Left ventricle myocardium inferior (tissue), 1 donor: ENCODE measurements at places on chromosomes 2 and 18. TPM values are rescaled to one million over a fixed set of nuclear protein-coding genes. Genes with fewer than 3 reads are reported as not detected.

FAM168B gene
- 90.5 TPM for total RNA-seq

ZNF512 gene
- 16.1 TPM for total RNA-seq

RNF152 gene
- total RNA-seq, result 10.4 TPM

IL1RL1 gene
- 1.1 TPM for total RNA-seq

CDH19 gene
- 13.0 TPM for total RNA-seq

- H3K36me3 ChIP-seq, result no peaks in the 10 kb centered on the region
- no peak for DNase-seq
- no peak overlapping the region for H3K27ac ChIP-seq
- H3K27me3 ChIP-seq, result no peaks in the 10 kb centered on the region
- peaks cover 54% of the 10 kb centered on the region for H3K4me1 ChIP-seq
- no peak overlapping the region for H3K4me3 ChIP-seq
These were observed 39.6 kb downstream of the MFSD6 start for GRCh38 chr2:190447766-190448165.

GRCh38 chr2:217154923-217155322 is 295.1 kb upstream of the TNP1 start:
- H3K4me1 ChIP-seq, result no peaks in the 10 kb centered on the region
- H3K27me3 ChIP-seq, result no peaks in the 10 kb centered on the region
- H3K27ac ChIP-seq, result no peak overlapping the region
- no peak for DNase-seq
- H3K36me3 ChIP-seq, result no peaks in the 10 kb centered on the region

DNA sequence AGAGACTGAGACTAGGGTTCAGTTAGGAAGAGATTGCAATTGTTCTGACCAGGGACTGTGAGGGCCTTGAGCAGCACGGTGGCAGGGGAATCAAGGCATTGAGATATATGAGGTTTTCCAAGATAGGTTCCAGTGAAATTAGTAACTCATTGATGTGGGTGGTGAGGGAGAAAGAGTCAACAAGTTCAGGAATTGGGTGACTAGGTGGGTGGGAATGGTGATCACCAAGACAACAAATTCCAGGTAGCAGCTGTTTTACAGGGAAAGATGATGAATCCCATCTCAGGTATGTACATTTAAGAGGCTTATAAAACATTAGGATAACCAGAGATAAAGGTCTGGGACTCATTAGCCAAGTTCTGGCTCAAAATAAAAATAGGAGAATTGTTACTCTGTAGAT is 251.5 kb upstream of the MGAT5 start:
- H3K27ac ChIP-seq, result no peak overlapping the region
- H3K27me3 ChIP-seq, result no peaks in the 10 kb centered on the region
- H3K4me1 ChIP-seq, result no peaks in the 10 kb centered on the region
- no peak for DNase-seq
- no peak overlapping the region for H3K4me3 ChIP-seq
- H3K36me3 ChIP-seq, result no peaks in the 10 kb centered on the region

DNA sequence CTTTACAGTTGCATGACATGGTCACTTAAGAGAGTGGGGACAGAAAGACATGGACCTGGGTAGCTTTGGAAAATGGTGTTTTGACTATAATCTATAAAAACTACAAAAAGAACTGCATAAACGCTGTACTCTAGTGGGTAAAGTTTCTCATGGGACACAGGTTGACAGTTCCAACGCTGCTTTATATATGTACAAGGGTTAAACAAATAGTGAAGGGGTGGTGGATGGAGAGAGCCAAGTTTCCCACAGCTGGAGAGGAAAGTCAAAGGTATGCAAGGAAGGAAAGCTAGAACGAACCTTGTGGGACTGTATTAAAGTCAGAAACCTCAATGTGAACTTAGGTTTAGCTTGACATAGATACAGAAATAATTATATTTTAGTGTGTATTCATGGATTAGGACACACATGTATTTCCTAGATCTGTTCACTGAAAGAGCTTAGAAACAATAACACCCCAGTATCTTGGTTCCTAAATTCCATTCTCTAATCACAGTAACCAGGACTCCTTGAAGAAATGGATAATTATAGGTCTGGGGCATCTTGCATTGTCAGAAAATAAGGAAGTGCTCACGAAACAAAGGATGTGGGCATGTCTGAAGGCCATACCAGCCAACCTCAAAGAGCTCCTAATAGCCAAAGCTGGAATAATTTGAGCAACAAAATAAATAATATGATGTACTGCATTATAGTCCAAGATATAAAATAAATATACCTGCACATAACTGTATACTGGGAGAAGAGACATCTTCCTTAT is 28.8 kb downstream of the TANC1 start:
- H3K36me3 ChIP-seq, result peaks cover 6% of the 10 kb centered on the region
- no peak overlapping the region for H3K27ac ChIP-seq
- H3K4me1 ChIP-seq, result peaks cover 96% of the 10 kb centered on the region

DNA sequence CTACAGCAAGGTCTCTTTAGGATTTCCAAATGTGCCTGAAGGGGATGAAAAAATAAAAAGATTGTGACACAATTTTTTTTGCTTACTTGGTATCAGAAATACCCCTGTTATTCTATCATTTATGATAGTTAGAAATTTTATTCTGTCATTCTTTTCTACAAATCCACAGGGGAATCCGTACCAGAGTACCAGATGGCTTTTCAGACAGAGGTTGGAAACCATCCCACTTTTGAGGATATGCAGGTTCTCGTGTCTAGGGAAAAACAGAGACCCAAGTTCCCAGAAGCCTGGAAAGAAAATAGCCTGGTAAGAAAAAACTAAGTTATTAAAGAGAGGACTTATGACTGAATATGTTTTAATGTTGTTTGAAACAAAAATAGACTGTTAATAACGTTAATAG is 92.6 kb upstream of the FAM117B start:
- peaks cover 2% of the 10 kb centered on the region for H3K36me3 ChIP-seq
- H3K4me1 ChIP-seq, result peaks cover 38% of the 10 kb centered on the region
- DNase-seq, result no peak
- no peaks in the 10 kb centered on the region for H3K27me3 ChIP-seq
- H3K4me3 ChIP-seq, result no peak overlapping the region
- peak overlapping the region; percentile 50 for H3K27ac ChIP-seq

- no peaks in the 10 kb centered on the region for H3K36me3 ChIP-seq
- peaks cover 56% of the 10 kb centered on the region for H3K4me1 ChIP-seq
These were observed 248.3 kb downstream of the PLCL1 start for GRCh38 chr2:198052741-198053140.

DNA sequence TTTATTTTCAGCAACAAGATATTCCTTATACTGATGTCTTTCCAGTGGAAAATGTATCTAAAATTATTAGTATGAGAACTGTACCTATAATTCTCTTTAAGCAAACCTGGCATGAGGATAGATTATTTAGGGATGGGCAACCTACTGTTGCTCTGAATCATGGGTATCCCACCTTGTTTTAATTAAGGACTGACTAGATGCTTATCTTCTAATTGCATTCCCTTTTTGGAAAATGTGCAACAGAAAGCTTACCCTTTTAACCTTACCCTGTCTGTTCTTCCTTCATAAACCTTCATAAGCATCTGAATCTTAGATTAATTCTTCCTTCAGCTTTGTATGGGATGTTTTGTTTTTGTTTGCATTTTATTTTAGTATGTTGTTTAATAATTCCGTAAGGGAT is 110.3 kb downstream of the TAF4B start:
- H3K27ac ChIP-seq, result no peak overlapping the region
- H3K36me3 ChIP-seq, result no peaks in the 10 kb centered on the region
- no peaks in the 10 kb centered on the region for H3K27me3 ChIP-seq
- DNase-seq, result no peak

GRCh38 chr2:70964133-70964532 is 14.3 kb upstream of the ANKRD53 start:
- no peak for DNase-seq
- H3K27ac ChIP-seq, result no peak overlapping the region
- no peak overlapping the region for H3K4me3 ChIP-seq
- peaks cover 9% of the 10 kb centered on the region for H3K4me1 ChIP-seq
- peaks cover 88% of the 10 kb centered on the region for H3K27me3 ChIP-seq

DNA sequence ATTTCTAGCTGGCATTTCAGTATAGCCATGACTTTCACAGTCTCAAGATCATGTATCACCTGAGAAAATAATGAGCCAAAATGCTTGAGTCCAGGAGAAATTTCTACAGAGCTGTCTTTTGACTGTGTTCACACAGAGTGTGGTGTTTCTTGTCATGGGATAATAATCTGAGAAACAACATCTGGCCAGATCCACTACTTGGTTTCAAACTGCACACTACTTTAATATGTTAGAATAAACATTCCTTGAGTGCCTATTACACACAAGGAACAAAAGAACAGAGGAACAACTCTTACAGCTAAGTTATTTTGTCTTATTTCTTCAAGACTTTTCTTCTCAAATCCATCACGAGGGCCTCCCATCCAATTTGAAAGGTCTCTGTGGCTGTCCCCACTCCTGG is 108.3 kb downstream of the SS18 start:
- no peak overlapping the region for H3K27ac ChIP-seq
- no peak overlapping the region for H3K4me3 ChIP-seq
- H3K4me1 ChIP-seq, result no peaks in the 10 kb centered on the region
- no peaks in the 10 kb centered on the region for H3K27me3 ChIP-seq
- no peaks in the 10 kb centered on the region for H3K36me3 ChIP-seq

DNA sequence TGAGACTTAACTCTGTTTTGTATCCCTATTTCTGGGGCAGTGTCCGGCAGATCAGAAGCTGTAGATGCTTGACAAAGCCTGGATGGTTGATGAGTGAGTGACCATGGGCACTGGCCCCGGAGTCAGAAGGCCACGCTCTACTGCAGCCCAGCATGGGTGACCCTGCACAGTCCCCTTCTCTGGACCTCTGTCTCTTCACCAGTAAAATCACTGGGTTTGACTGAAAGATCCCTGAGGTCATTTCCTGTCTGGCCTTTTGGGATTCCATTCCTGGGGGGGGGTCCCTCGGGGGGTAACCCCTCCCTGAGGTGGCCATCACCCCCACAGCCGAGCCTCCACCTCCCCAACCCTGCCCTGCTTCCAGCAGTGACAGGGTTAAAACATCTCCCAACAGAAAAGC is 31.7 kb downstream of the MRPL35 start:
- H3K27me3 ChIP-seq, result no peaks in the 10 kb centered on the region
- no peaks in the 10 kb centered on the region for H3K36me3 ChIP-seq
- H3K4me1 ChIP-seq, result peaks cover 27% of the 10 kb centered on the region
- no peak for DNase-seq

DNA sequence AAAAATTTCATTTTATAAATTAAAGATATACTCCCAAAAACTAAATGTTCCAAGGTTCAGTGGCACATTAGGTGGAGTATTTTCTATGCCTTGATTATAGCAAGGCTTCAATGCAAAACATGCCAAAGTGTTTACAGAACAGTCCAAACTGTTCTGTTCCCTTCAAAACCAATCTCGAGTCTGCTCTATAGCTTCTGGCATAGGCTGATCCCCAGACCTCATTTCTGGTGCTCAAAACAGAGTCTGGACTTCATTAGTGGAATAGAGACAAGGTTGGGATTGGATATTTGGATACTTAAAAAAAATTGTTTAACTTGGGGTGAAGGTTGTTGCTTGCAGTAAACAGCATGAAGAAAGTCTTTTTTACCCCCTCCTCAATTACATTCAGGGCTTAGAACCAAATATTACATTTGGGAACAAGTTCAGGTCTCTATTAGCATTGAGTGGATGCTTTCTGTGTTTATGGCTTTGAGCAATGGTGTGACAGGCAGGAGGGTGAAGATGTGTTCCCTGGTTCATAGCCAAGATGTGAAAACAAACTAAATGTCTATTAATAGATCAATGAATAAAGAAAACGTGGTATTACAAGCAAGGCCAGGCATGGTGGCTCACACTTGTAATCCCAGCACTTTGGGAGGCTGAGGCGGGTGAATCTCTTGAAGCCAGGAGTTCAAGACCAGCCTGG is 208.1 kb upstream of the RND3 start:
- H3K4me3 ChIP-seq, result no peak overlapping the region
- DNase-seq, result no peak
- no peaks in the 10 kb centered on the region for H3K36me3 ChIP-seq
- H3K27me3 ChIP-seq, result no peaks in the 10 kb centered on the region
- H3K4me1 ChIP-seq, result peaks cover 5% of the 10 kb centered on the region

- H3K27me3 ChIP-seq, result peaks cover 96% of the 10 kb centered on the region
- DNase-seq, result no peak
- peak overlapping the region; percentile 19 for H3K27ac ChIP-seq
- H3K4me1 ChIP-seq, result peaks cover 19% of the 10 kb centered on the region
These were observed 6.2 kb downstream of the GLI2 start for GRCh38 chr2:120741571-120742561.

- H3K27me3 ChIP-seq, result no peaks in the 10 kb centered on the region
- no peak overlapping the region for H3K27ac ChIP-seq
- H3K4me3 ChIP-seq, result no peak overlapping the region
- H3K36me3 ChIP-seq, result no peaks in the 10 kb centered on the region
- peaks cover 70% of the 10 kb centered on the region for H3K4me1 ChIP-seq
These were observed 3.5 kb downstream of the PRKD3 start for GRCh38 chr2:37321029-37321682.

GRCh38 chr2:228681426-228681825 is 499.9 kb upstream of the SPHKAP start:
- no peak overlapping the region for H3K27ac ChIP-seq
- H3K27me3 ChIP-seq, result no peaks in the 10 kb centered on the region
- H3K4me1 ChIP-seq, result no peaks in the 10 kb centered on the region

GRCh38 chr2:179186126-179186525 is 78.5 kb downstream of the SESTD1 start:
- peaks cover 26% of the 10 kb centered on the region for H3K36me3 ChIP-seq
- H3K4me3 ChIP-seq, result no peak overlapping the region
- peaks cover 13% of the 10 kb centered on the region for H3K4me1 ChIP-seq
- no peak overlapping the region for H3K27ac ChIP-seq

DNA sequence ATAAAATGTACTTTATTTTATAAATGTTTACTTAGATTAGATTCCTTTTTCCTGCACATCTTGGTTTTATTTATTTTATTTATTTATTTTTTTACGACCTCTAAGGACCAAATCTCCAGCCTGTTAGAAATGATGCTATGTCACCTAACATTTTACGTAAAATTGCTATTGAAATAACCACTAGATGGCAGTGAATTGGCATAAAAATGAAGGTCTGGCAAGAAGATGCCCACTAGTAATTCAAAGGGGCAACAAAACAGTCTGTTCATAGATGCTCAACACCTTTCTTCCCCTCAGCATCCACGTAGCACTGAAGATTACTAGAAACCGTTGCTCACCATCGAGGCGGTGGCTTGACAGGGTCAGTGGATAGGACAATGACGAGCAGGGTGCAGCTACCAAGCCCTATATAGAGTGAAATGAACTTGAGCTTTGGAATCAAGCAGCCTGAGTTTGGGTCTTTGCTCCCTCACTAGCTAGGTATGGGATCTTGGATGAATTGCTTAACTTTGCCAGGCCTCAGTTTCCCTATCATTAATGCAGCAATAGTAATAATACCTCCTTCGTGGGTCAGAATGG is 128.7 kb upstream of the L3MBTL4 start:
- H3K36me3 ChIP-seq, result no peaks in the 10 kb centered on the region
- H3K4me3 ChIP-seq, result no peak overlapping the region
- peaks cover 12% of the 10 kb centered on the region for H3K27me3 ChIP-seq
- H3K27ac ChIP-seq, result no peak overlapping the region
- no peaks in the 10 kb centered on the region for H3K4me1 ChIP-seq

DNA sequence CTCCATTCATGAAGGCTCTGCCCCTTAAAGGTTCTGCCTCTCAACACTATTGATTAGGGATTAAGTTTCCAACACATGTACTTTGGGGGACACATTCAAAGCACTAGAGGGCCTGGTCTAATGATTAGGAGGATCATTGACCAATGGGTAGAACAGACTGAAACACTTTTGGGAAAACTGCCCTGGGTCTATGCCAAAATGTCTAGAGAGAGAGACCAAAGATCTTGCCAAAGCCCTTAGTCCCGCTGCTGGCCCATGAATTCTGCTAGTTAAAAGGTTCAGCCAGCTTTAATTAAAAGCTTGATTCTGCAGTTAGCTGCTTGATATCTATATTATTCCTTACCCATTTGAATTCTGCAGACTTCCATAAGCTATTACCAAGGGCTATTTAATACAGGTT is 613.2 kb downstream of the SLC4A3 start:
- H3K4me3 ChIP-seq, result no peak overlapping the region
- H3K27me3 ChIP-seq, result no peaks in the 10 kb centered on the region
- DNase-seq, result no peak
- H3K36me3 ChIP-seq, result no peaks in the 10 kb centered on the region
- no peaks in the 10 kb centered on the region for H3K4me1 ChIP-seq
- H3K27ac ChIP-seq, result no peak overlapping the region
